Activated CD8-positive, alpha-beta memory T cell treated with anti-CD3 and anti-CD28 coated beads for 1 hour (primary cell): ENCODE measurements at places on chromosomes 2 and 18.

DNA sequence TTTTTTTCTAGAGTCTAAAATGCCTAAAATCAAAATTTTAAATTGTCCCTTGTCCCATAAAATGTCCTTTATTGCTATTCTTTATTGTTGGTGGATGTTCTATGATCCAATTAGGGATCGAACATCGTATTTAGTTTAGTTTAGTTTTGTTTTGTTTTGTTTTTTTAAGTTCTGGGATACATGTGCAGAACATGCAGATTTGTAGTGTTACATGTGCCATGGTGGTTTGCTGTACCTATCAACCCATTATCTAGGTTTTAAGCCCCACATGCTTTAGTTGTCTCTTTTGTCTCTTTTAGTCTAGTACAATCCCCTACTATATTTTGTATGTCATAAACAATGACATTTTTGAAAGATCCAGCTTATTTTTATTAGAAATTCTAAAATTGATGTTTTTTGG lies 8.8 kb upstream of the DSG1 start:
- DNase-seq, result no peak

DNA sequence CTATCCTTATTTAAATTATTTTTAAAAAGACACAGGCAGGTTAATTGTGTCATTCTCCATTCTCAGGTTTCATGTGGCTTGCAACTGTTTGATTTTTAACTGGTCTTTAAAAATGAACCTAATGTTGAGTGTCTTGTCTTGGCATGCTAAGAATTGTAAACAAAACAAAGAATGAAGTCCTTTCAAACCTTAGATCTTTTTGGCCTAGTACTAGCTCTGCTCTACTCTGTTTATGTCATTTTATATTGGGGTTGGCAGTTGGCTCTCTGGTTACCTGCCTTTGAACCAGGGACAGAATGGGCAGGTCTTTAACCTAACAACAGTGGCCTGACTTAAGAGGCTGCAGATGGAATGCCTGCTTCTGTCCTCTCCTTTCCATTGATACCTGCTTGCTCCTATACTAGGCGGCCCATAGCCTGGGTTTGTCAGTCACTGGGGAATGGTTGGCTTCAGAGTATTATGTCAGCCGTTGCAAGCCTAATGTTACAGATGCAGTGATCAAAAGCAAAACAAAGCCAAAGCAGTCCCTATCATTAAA lies 85.5 kb downstream of the MTA3 start:
- DNase-seq, result no peak

DNA sequence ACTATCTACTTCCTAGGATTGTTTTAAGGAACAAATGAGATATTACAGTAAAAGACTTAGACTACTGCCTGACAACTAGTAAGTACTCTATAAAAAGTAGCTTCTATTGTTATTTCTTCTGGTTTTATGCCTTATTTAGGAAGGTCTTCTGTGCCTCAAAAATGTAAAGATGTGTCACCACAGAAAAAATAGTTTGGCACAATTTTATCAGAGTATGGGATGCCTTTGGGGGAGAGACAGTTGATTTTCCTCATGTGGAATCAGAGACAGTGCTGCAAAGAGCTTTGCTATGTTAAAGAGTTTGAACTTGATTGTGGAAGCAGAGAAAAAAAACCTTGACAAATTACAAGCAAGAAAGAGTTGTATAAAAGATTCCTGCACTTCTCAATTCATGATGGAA lies 98.4 kb downstream of the EHBP1 start:
- DNase-seq, result no peak

GRCh38 chr2:207683879-207684627 lies 27.4 kb upstream of the CCNYL1 start:
- DNase-seq, result no peak

DNA sequence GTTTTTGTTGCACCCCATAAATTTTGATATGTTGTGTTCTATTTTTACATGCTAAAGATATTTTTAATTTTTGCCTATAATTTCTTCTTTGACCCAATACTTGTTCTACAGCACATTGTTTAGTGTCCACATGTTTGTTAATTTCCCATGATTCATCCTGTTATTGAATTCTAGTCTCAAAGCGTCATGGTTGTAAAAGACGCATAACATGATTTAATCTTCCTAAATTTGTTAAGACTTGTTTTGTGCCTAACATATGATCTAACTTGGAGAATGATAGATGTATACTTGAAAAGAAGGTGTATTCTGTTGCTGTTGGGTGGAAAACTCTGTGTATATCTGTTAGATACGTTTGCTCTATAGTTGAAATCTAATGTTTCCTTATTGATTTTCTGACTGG lies 27.1 kb upstream of the SULT1C3 start:
- no peak for DNase-seq

DNA sequence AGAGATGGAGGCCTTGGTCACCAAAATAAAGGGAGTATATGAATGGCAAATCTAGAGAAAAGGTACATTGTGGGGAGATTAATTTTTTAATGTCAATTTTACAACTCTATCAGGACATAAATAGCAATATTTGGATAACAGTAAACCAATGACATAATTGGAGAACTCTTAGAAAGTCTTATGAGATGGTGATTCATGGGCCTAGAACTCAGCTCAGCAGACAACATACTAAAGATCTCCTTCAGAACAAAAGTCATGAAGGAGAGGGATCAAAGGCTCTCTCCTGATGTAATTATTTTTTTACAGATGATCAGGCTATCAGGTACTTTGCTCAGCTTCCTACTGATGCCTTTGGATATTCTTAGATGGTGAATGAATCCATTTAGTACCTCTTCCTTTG lies 90.0 kb downstream of the CRACDL start:
- no peak for DNase-seq

- no peak for DNase-seq
Observed at GRCh38 chr2:38375696-38376345, 1.3 kb downstream of the ATL2 start.

GRCh38 chr18:38879871-38880270 lies 1314.3 kb upstream of the CELF4 start:
- DNase-seq, result no peak

DNA sequence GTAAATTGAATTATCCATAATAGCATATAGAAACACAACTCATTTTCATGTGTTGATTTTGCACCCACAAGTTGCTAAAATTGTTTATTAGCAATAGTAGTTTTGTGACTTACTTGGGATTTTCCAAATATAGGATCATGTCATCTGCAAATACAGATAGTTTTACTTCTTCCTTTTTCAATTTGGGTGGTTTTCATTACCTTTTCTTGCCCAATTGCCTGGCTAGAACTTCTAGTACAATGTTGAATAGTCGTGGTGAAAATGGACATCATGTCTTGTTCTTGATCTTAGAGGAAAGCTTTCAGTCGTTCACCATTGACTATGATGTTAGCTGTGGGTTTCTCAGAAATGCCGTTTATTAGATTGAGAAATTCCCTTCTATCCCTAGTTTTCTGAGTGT lies 60.2 kb upstream of the TCF7L1 start:
- no peak for DNase-seq

- no peak for DNase-seq
Observed at GRCh38 chr2:26735097-26735496, 29.0 kb upstream of the SLC35F6 start.

DNA sequence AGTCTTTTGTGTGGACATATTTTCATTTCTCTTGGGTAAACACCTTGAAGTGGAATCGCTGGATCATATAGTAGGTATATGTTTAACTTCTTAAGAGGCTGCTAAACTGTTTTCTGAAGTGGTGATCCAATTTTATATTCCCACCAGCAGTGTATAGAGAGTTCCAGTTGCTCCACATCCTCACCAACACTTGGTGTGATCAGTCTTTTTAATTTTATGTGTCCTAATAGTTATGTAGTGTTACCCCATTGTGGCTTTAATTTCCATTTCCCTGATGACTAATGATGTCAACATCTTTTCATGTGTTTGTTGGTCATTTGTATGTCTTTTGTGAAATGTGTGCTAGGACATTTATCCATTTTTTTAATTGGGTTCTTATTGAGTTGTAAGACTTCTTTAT lies 56.9 kb downstream of the DGKD start:
- no peak for DNase-seq

DNA sequence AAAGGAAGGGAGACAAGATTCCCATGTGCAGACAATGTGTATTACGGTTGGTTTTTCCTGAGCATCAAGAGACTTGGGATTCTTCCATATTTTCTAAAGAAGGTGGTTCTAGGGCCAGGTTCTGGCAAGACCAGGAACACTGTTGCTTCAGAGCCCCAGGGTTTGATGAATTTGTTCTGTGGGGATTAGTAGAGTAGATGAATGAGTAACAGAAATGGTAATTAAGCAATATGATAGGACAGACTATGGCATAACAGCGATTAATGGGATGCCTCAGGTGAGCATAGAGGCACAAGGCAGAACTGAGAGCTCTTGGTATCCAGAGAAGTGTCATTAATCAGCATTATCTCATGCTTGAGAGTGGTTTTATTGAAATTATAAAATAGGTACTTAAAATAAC lies 82.8 kb upstream of the PNPT1 start:
- no peak for DNase-seq
